Gastrocnemius medialis (tissue), 4 donors: ENCODE measurements at places on chromosomes 3 and 15. TPM values are rescaled to one million over a fixed set of nuclear protein-coding genes. Genes with fewer than 3 reads are reported as not detected.

- no peaks in the 10 kb centered on the region for H3K27me3 ChIP-seq
- H3K27ac ChIP-seq = no peak overlapping the region
- no peaks in the 10 kb centered on the region for H3K4me1 ChIP-seq
Measured at GRCh38 chr3:129036222-129037092, 24.1 kb upstream of the GP9 start.

GRCh38 chr3:48697952-48698351 lies 12.2 kb upstream of the NCKIPSD start:
- peaks cover 6% of the 10 kb centered on the region for H3K4me1 ChIP-seq
- H3K27ac ChIP-seq = no peak overlapping the region
- H3K4me3 ChIP-seq = no peak overlapping the region
- peaks cover 23% of the 10 kb centered on the region for H3K36me3 ChIP-seq
- H3K27me3 ChIP-seq = no peaks in the 10 kb centered on the region
- DNase-seq = no peak

The GPR171 gene
- not detected for total RNA-seq

- H3K27me3 ChIP-seq = no peaks in the 10 kb centered on the region
- no peak overlapping the region for H3K27ac ChIP-seq
- H3K4me1 ChIP-seq = peaks cover 6% of the 10 kb centered on the region
- no peak overlapping the region for H3K4me3 ChIP-seq
- no peak for DNase-seq
Measured at GRCh38 chr3:197367081-197367780, 68.8 kb upstream of the DLG1 start.
